ENCODE measurements at places on chromosomes 1 and 21.

GRCh38 chr1:5744911-5745799 lies 247.1 kb downstream of the NPHP4 start:
- DNase-seq = no peak

GRCh38 chr21:34980423-34981115 lies 68.5 kb downstream of the RUNX1 start:
- DNase-seq = no peak

- DNase-seq = no peak
These were observed 13.0 kb upstream of the DENND2D start for GRCh38 chr1:111213412-111213811.

DNA sequence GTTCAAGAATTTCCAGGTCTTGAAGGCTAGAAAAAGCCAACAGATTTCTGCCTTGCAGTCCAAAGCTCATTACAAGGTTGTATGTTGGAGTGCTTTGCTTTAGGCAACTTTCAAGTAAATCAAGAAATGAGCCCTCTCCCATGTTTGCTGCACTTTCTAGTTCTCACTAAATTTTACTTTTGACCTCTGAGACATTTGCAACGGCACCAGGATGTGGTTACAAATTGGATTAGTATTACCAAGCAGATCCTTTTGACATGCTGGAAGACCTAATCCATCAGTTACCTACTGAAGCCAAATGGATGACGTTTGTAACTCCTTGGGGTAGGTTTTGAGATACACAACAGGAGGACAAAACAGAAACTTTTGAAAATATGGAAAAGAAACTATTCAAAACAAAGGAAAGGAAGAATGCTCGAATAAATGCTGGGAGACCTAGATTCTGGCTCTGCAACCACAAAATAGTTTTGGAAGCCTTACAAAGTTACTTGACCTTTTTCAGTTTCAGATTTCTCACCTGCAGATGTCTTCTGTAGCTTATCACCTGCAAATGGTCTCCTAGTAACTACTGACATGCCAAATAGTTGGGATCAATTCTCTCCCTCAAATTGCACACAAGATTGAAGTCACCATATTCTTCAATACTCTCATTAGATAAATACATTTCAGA lies 251.7 kb upstream of the ADGRL2 start:
- no peak for DNase-seq

- DNase-seq = no peak
These were observed 8.8 kb upstream of the AHCYL1 start for GRCh38 chr1:109975718-109976117.
